Hippocampal formation (tissue), 2 donors: ENCODE measurements at places on chromosomes 7 and 10.
A peak's percentile ranks its signal among the peaks of the same experiment; 100 is the strongest.

DNA sequence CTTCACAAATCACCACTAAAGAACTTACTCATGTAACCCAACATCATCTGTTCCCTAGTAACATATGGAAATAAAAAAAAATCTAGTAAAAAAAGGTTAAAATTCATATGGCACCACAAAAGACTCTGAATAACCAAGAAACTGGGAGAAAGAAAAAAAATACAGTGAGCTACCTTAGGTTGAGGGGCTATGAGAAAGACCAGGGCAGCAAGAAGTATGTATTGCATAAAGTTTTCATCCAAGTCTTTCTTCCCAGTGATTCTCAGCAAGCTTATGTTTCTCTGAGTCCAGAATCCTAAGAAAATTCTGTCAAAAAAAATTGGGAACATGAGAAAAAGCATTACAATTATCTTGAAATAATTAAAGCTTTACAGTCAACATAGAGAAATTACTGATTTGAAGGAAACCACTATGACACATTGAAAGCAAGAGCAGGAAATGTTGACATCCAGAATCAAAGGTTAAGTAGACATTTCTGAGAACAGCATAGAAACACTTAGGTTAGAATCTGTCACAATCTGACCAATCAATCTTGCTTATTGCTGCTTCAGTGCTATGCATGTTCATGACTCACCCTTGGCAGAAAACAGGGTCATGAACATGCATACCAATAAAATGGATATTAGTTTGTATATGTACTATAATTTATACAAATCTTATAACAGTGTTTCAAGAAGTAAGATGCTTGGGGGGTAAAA, 494.0 kb upstream of the POT1 start:
- no peak for DNase-seq

DNA sequence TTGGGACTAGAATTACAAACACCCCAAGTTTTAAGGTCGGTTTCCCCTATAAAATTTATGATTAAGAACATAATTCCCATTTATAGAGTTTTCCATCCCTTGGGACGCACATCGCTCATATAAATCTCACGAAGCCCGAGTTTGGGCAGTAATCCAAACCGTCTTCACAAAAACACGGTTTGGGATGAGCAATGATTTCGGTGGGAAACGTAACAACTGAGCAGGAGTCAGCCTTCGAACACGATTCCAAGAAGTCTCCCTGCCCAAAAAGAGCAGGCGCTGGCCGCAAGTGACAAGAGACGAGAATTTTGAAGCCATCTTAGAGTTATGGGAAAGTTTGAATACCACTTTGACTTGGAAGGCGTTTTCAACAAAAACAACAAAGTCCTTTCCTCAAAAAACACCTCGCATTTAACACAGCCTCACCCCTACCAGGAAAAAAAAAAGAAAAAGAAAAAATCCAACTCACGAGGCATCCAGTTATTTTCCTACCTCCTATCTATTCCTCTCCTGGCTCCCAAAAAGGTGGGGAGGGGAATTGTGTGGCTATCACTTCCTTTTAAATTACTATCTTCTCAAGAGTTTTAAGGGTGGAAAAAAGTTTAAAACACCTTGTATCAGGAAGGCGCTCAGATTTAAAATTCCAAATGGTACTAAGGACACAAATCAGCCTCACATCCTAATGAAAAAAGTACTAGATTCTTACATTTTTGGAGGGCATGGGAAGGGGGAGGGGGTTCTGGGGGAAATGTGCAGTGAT, 1.6 kb downstream of the SEPHS1 start:
- no peak for DNase-seq

DNA sequence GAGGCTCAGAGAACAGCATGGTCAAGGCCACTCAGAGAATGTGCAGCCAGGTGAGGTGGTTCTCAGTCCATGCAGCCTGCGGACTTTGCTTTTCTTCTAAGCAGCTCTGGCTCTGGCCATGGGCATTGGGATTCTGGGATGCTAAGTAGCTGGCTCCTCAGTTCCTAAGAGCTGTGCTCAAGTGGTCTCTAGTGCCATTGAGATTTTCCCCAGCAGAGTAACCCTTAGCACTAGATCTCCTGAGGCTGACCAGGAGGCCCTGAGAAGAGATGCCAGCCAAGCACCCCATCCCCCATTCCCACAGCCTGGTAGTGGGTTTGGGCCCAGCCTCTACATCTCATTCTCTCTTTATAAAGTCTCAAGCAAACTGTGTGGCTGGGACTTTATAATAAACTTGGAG, 77.1 kb downstream of the KCNMA1 start:
- DNase-seq: no peak

DNA sequence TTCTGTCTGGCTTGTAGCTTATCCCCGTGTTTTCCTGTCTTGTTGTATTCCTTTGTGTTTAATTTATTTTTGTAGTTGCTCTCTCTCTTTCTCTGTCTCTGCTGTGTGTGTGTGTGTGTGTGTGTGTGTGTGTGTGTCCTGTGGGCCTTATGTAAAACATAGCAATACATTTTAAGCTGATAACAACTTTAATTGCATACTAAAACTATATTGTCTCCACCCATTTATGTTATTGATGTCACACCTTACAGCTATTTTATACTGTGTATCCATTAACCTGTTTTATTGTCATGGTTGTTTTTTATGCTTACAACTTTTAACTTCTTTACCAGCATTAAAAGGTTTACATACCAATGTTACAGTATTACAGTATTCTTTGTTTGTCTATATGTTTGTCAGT, 293.6 kb downstream of the SUGCT start:
- no peak for DNase-seq

- DNase-seq: no peak
These were observed 77.7 kb downstream of the VIPR2 start for GRCh38 chr7:159066816-159067575.

- no peak for DNase-seq
These were observed 406.2 kb upstream of the LRRTM3 start for GRCh38 chr10:66519616-66520015.

GRCh38 chr7:26978146-26978545, 113.8 kb upstream of the SKAP2 start:
- no peak for DNase-seq

DNA sequence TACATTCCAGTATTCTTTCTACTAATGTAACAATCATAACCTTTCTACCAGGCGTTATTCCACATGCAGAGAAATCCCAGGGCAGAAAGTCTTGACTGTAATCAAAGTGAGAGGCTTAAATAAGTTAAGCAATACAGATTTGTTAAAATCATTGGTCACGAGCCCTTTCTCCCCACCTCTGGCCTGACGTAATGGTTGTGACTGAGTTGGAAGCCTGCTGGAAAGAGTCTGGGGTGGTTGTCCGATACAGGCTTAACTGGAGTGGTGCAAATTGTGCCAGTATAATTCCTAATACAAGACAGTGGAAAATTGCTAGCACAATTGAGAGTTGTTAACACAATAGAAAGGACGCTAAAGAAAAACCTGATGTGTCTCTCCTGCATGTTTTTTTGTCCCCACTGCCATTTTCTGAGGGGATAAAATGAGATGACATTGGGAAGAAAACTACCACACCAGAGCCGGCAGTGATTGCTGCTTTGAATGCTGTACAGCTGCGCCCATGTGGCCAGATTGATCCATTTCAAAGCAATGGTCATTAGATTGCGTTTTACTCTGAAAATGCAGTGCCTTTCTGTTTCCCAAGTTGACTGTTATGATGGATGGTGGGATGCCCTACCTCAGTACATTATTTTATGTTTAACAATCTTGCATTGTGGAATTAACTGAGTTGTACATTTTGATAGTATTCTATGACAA, 190.8 kb downstream of the POU6F2 start:
- no peak for DNase-seq

DNA sequence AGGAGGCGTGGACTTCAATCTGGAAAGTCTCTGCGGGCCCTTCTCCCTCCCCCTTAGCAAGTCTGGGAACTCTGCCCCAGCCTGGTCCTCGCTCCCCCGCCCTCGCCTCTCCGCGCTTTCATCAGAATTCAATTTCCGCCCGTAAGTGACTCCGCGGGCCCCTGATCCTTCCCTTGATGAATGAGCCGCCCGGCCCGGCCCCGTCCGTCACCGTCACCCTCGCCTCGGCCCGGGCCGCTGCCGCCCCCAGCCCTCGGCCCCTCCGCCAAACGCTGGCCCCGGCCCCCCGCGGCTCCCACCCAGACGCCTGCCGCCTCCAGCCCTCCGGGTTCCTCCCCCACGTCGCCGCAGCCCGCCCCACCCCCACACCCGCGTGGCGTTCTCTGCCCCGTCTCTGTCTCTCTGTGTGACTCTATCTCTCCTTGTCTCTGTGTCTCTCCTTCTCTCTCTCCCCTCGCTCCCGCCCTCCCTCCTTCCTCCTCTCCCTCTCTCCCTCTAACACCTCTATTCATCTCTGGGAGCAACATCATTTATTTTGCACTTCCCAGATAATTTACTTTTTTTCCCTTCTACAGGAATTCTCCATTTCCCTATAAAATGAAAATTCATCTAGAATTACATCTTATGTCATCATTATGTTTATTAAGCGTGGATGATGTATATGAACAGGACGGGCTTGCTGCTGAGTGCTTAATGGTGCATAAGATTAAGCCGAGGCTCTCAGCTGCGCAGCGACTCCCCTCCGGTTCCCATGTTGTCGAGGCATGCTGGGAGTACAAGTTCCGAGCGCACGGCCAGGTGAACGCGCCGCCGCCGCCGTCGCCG, 91.2 kb upstream of the PAX2 start:
- DNase-seq: no peak

- peak; percentile 36 for DNase-seq
These were observed 115.9 kb upstream of the EEPD1 start for GRCh38 chr7:36037121-36037662.

- no peak for DNase-seq
These were observed 9.2 kb upstream of the ATXN7L1 start for GRCh38 chr7:105885387-105886111.

DNA sequence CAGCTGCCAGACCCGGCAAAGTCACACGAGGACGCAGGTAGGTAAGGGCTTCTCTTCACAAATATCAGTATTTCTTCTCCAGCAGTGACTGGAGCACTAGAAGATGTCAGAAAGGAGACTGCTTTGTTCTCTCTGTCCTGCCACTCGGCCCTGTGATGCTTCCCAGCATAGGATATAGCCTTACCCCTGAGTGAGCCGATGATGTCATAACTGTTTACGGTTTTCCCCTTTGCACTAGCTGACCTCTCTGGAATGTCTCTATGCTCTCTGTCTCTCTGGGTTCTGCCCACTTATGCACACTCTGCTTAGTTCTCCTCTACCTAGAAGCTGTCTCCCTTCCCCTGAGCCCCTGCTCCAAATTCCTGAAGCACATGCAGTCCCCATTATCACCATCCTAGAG, 167.5 kb upstream of the PODXL start:
- DNase-seq: no peak

GRCh38 chr10:99364125-99364524, 35.0 kb downstream of the CNNM1 start:
- no peak for DNase-seq

GRCh38 chr10:93063977-93064660, 3.5 kb downstream of the CYP26C1 start:
- DNase-seq: no peak

DNA sequence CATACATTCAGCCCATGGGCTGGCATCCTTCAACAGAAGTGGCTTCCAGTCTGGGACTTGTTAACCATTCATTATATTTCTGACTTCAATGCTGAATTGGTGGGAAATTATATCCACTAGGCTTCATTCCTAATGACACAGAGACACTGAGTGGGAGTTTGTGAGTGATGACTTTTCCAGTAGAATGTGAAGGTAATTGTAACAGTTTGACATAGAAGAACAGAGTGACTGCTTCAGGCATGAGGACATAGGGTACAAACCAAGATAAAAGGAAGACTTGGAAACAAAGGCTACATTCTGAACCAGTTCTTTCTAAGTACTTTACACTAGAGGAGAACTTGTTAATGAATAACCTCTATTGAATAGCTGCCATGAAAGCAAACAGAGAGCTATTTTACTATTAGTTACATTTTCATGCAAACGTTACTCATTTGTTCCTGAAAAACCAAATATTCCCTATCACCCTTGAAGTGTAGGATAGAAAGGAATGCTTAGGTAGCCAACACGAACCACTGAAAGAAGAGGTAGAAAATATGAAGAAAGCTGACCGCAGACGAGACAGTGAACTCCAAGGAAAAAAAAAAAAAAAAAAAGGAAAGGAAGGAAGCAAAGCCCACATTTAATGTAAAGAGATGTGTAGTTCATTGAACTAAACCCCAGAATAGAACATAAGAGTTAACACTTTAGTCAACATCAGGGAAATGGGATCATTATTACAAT, 237.0 kb upstream of the SEMA3C start:
- no peak for DNase-seq

GRCh38 chr7:523347-524336, 4.0 kb upstream of the PDGFA start:
- DNase-seq: no peak

GRCh38 chr7:1973321-1974251, 259.2 kb downstream of the MAD1L1 start:
- no peak for DNase-seq

DNA sequence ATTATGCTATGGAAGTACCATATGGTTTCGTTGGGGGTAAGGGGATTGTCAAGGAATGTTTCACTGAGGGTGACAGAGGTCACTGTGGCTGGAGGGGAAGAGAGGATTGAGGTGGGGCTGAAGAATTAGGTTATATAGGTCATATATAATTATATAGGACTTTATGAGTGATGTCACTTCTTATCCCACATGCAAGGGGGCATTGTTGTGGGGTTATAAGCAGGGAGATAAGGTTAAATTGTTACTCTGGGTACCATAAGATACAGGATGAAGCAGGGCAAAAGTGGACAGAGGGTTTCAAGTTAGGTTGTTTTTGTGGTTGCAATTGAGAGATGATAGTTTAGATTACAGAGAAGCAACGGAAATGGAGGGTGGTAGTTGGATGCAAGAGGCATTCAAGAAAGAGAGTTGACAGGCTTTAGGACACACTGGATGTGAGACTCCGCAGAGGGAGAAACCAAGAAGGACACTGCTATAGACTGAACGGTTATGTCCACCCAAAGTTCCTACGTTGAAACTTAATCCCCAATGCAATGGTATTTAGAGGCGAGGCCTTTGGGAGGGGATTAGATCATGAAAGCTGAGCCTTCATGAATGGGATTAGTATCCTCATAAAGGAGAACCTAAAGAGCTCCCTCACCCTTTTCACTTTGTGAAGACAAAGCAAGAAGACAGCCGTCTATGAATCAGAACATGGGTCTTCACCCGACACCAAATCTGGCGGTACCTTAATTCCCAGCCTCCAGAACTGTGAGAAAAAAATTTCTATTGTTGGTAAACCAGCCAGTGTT, 7.0 kb upstream of the PRR15 start:
- no peak for DNase-seq

DNA sequence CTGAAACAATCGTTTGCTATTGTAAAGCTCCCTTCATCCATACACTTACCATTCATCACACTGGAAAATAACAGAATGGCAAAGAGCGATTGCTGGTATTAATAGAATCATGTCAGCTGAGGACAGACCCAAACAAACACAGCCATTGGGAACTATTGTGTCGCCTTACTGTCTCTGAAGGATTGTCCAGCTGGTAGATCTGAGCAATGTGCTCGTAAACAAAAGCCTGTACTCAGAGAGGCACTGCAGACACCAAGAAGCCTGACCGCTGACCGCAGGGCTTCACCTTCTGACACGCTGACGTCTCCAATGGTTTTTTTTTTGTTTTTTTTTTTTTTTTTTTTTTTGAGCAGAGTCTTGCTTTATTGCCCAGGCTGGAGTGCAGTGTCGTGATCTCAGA, 151.0 kb upstream of the FRMD4A start:
- DNase-seq: peak; percentile 90
